GM23248 (cell line): ENCODE measurements at places on chromosomes 4 and X. TPM values are rescaled to one million over a fixed set of nuclear protein-coding genes. Genes with fewer than 3 reads are reported as not detected.

DNA sequence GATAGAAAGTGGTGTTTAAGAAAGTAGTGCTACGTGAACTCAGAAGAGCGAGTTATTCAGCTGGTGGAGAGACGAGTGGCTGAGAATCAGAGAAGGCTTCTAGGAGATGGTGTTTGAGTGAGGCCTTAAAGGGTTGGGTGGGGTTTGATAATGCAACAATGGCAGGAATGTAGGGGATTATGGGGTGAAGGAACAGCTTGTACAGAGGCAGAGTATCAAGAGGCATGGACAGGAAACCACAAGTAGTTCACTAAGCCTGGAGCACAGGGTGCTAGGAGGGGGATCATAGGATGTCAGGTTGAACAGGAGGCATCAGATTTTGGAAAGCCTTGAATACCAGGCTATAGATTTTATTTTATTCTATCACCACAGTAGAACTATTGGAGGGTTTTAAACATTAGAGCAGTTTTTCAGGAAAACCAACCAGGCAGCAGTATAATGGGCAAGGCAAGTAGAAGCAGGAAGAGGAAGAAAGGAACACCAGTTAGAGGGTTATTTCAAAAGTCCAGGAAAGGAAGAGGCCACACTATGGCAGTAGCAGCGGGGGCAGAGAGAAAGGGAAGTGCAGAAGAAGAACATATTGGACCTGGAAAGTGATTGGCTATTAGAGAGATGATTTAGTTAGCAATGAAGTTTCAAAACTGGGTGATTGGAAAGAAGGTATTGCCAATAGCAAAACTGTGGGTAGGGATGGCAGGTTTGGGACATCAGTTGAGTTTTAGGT is 99.2 kb downstream of the DOCK11 start:
- no peak overlapping the region for H3K4me3 ChIP-seq
- H3K4me1 ChIP-seq: no peaks in the 10 kb centered on the region
- H3K27me3 ChIP-seq: no peaks in the 10 kb centered on the region
- no peak overlapping the region for H3K27ac ChIP-seq

GRCh38 chrX:22063284-22063683 is 31.2 kb downstream of the PHEX start:
- DNase-seq: no peak
- no peak overlapping the region for H3K4me3 ChIP-seq
- no peak overlapping the region for H3K27ac ChIP-seq
- H3K36me3 ChIP-seq: no peaks in the 10 kb centered on the region
- peaks cover 13% of the 10 kb centered on the region for H3K4me1 ChIP-seq

- H3K36me3 ChIP-seq: 0 out of 2 replicates have a peak, but pooled peaks cover 2% of the 10 kb centered on the region
- no peak for DNase-seq
- no peaks in the 10 kb centered on the region for H3K27me3 ChIP-seq
- H3K4me3 ChIP-seq: no peak overlapping the region
- H3K4me1 ChIP-seq: peaks cover 13% of the 10 kb centered on the region
These were observed 44.8 kb downstream of the PDS5A start for GRCh38 chr4:39932776-39933402.

GRCh38 chrX:35664833-35665232 is 133.3 kb upstream of the MAGEB16 start:
- H3K36me3 ChIP-seq: no peaks in the 10 kb centered on the region
- H3K4me1 ChIP-seq: no peaks in the 10 kb centered on the region
- no peaks in the 10 kb centered on the region for H3K27me3 ChIP-seq
- H3K27ac ChIP-seq: no peak overlapping the region
- H3K4me3 ChIP-seq: no peak overlapping the region

The ZMYM3 gene
- 14.7 and 14.8 TPM in 2 replicates for total RNA-seq

The ARHGEF38 gene
- total RNA-seq: not detected in 2 replicates

The AVPR2 gene
- not detected in 2 replicates for total RNA-seq
